K562 (cell line): ENCODE measurements at places on chromosomes 6 and 20.
A peak's percentile ranks its signal among the peaks of the same experiment; 100 is the strongest.

- DNase-seq = no peak
These were observed 148.7 kb downstream of the PRL start for GRCh38 chr6:22147921-22148776.

DNA sequence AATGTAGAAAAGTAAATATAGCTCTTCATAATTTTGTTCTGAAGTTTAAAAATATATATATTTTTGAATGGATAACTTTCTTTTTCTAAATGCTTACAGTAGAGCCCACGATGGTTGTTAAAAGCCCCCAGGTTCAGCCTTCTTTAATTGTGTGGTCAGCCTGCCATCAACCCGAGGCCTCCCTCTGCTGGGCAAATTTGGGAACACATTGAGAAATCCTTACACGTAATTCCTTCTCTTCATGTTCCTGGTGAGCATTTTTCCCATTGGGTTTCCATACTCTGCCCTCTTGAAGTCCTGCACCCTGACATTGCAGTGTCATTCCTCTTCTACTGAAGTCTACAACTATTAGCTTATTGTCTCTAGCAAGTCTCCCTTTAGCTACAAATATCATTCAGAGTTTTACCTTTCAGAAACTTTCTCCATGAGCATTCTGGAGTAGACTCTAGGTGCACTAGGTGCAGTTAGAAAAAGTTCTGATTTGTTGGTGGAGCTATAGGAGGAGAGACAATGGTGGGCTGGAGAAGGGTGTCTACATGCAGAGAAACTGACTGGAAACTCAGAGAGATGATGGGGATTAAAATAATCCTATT is 40.6 kb downstream of the TRIM38 start:
- DNase-seq = peak; percentile 81

DNA sequence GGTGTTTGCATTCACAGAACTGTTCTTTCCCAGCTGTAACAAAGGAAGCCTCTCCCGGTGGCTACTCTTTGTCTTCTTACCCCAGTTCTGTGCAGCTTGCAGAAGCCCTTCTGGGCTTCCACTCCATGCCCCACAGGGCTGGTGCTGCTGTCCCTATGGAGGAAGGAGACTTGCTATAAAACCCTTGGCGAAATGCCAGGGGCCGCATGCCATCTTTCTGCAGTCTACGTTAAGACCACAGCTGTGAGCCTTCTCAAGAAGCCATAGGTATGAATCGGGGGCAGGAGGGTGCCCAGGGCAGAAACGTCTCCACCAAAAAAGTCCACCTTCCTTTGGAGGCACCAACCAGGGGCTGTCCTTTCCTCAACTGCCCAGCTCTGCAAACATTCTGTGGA is 60.7 kb downstream of the PRND start:
- DNase-seq = no peak

GRCh38 chr20:9140162-9140760 is 71.4 kb downstream of the PLCB4 start:
- peak; percentile 30 for DNase-seq

GRCh38 chr20:57532104-57532503 is 7.2 kb upstream of the CTCFL start:
- DNase-seq = no peak

GRCh38 chr6:145532361-145532760 is 203.0 kb downstream of the EPM2A start:
- DNase-seq = no peak

GRCh38 chr6:98747273-98747672 is 87.1 kb upstream of the POU3F2 start:
- DNase-seq = no peak

DNA sequence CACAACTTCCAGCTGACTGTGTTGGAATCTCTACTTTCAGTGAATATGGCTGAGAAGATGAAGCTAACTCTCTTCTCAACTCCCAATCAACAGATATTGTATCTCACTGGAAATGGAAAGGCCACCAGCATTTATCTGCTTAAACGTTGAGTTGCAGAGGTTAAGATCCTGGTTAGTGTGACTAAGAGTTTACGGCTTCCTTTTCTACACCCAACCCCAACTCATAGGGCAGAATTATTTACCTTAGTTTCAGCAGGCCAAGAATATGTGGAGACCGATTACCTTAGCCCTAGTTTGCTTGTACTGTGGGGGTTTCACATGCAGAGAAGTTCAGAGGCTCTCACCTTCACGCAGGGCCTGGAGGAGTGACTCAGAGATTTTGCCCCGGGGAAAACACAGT is 1026.6 kb downstream of the EYS start:
- no peak for DNase-seq

- DNase-seq = no peak
These were observed 45.5 kb downstream of the ANKS1A start for GRCh38 chr6:34934516-34934915.

GRCh38 chr20:39778431-39778830 is 816.3 kb downstream of the DHX35 start:
- no peak for DNase-seq

GRCh38 chr6:163826629-163827028 is 412.1 kb downstream of the QKI start:
- no peak for DNase-seq

GRCh38 chr20:40703975-40704530 is 15.0 kb upstream of the MAFB start:
- no peak for DNase-seq

- peak; percentile 47 for DNase-seq
These were observed 221.8 kb downstream of the FRK start for GRCh38 chr6:115838763-115839401.

- no peak for DNase-seq
These were observed 4.6 kb downstream of the MDGA1 start for GRCh38 chr6:37693079-37693478.

DNA sequence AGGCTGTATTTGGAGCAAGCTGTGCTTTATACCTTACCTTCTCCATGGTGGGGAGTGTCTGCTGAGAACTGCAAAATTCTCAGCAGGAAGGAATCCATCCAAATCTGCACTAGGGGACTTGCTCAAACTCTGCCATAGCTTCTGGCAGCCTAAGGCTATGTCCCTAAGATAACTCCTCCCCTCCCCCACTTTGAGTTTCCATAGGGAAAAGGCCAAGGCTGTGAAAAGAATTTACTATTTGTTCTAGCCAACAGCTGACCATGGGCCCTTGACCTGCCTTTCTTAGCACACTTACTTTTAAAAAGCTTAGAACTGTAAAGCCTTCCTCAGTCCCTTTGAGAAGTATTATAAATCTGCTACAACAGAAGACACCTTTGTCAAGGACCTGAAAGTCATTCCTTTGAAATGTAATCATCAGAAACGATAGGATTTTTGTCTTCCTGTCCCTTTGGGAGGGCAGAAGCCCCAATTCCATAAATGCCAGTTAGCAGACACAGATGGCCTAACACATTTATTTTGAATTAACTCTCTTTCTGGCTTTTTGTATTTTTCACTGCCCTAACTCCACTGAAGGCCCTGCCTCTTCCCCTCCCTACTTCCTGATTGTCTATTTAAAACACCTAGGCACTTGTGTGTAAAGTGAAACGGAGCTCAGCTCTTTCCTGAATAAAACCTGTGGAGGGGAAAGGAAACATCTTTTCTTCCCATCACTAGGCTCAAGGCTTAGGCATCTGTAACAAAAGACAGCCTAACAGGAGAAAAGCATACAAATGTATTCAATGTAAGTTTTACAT is 157.1 kb downstream of the AKAP7 start:
- no peak for DNase-seq

DNA sequence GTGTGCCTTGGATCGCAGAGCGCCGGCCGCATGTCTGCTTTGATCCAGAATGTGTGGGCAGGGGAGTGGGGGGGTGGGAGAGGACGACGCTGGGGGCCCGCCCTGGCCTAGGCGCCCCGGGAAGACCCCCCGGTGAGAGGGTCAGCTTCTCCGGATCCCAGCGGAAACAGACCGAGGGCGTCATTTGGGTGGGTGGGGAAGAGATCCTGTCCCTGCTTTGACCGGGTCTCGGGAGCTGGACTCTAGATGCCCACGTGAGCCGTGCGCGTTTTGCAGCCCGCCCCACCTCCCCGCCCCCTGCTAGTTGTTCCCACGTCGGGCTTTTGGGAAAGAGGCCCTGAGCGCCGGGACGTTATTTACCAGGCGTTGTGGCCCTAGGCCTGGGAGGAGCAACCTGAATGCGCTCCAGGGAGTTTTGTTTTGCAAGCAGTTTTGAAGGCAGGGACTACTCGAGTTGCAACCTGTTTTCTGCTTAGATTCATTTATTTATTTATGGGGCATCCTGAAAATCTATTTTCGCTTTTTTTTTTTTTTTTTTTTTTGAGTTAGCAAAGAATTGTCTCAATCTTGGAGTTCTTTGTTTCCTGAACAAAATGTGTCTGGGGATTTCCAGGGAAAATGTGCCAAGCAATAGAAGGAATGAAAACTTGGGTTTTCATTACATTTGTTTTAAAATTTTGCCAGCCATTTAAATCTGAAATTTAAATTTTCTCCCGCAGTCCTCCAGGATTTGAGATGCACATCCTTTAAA is 1.6 kb downstream of the DSP start:
- DNase-seq = no peak
